ENCODE measurements at places on chromosomes 2 and 18. TPM values are rescaled to one million over a fixed set of nuclear protein-coding genes. Genes with fewer than 3 reads are reported as not detected.

DNA sequence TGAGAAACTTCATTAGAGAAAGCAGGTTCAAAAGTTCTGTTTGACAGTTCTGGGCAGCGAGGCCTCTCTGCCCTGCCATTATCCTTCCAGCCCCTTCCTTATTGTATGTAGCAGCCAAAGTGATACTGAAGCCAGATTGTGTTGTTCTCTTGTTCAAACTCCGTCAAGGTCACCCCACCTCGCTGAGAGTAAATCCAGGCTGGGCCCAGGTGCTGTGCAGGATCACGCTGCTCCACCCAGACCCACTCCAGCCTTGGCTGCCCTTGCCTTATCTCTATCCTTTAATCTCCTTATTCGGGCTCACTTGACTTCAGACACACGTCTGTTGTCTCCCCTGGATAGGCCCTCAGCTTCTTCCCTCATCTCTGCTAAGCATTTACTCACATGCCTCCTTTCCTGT, 196.1 kb downstream of the CPS1 start:
- no peak overlapping the region for H3K4me3 ChIP-seq
- no peaks in the 10 kb centered on the region for H3K4me1 ChIP-seq
- H3K27me3 ChIP-seq: no peaks in the 10 kb centered on the region
- no peak for DNase-seq
- H3K27ac ChIP-seq: no peak overlapping the region
- H3K36me3 ChIP-seq: no peaks in the 10 kb centered on the region

- H3K4me3 ChIP-seq: no peak overlapping the region
- H3K4me1 ChIP-seq: no peaks in the 10 kb centered on the region
- H3K27me3 ChIP-seq: no peaks in the 10 kb centered on the region
- DNase-seq: no peak
- H3K36me3 ChIP-seq: no peaks in the 10 kb centered on the region
- no peak overlapping the region for H3K27ac ChIP-seq
These were observed 259.4 kb upstream of the ETAA1 start for GRCh38 chr2:67137699-67138098.

DNA sequence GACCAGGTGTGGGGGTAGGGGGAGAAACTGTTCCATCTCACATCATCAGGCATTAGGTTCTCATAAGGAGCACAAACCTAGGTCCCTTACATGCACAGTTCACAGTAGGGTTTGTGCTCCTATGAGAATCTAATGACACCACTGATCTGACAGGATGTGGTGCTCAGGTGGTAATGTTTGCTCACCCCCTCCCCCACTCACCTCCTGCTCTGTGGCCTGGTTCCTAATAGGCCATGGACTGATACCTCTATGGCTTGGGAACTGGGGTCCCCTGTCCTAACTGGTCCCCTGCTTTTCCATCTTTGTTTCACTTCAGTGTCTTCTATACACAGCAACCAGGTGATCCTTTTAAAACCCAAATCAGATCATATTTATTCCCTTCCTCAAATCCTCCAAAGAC, 267.8 kb downstream of the TNS1 start:
- peaks cover 34% of the 10 kb centered on the region for H3K4me1 ChIP-seq
- no peaks in the 10 kb centered on the region for H3K27me3 ChIP-seq
- DNase-seq: no peak
- H3K27ac ChIP-seq: no peak overlapping the region
- no peak overlapping the region for H3K4me3 ChIP-seq

DNA sequence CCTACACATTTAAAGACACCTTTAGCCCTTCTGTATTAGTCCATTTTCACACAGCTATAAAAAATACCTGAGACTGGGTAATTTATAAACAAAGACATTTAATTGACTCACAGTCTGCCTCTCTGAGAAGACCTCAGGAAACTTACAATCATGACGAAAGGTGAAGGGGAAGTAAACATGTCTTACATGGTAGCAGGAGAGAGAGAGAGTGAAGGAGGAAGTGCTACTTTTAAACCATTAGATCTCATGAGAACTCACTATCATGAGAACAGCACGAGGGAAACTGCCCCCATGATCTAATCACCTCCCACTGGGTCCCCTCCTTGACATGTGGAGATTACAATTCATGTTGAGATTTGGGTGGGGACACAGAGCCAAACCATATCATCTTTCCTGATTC, 946.6 kb downstream of the SLC4A3 start:
- no peaks in the 10 kb centered on the region for H3K4me1 ChIP-seq
- no peak overlapping the region for H3K4me3 ChIP-seq
- DNase-seq: no peak
- H3K36me3 ChIP-seq: no peaks in the 10 kb centered on the region

DNA sequence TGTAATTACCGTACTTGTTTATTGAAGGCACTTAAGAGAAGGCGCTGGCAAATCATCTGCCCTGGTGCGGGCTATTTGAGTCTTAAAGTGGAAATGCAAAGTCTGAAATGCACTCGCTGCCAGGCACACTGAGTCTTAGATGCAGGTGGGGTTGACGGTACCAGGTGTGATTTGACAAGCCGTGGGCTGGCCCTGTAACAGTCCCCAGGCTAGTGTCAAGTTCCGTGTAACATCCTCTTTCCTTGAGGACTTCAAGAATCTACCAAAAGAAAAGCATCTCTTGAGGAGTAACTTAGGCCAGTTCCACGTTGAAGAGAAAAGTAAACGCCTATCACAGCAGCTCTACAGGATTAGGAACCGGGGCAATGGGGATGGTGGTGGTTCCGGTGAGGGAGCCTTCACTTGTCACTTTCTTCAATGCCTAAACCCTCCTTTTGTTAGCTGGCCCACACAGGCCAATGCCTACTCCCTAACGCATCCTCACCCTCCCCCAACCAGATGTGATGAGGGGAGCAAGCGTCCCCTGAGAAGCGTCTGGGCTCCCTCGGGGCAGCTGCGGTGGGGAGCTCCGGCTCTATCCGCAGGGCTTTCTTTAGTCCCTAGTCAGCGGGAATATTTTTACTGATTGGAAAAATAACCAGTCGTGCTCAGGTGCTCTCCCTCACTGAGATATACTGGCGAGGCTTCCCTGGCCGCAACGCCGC, 1.5 kb upstream of the UGP2 start:
- H3K27me3 ChIP-seq: no peaks in the 10 kb centered on the region
- peaks cover 26% of the 10 kb centered on the region for H3K4me1 ChIP-seq
- peak overlapping the region; percentile 94 for H3K4me3 ChIP-seq
- peak overlapping the region; percentile 97 for H3K27ac ChIP-seq

DNA sequence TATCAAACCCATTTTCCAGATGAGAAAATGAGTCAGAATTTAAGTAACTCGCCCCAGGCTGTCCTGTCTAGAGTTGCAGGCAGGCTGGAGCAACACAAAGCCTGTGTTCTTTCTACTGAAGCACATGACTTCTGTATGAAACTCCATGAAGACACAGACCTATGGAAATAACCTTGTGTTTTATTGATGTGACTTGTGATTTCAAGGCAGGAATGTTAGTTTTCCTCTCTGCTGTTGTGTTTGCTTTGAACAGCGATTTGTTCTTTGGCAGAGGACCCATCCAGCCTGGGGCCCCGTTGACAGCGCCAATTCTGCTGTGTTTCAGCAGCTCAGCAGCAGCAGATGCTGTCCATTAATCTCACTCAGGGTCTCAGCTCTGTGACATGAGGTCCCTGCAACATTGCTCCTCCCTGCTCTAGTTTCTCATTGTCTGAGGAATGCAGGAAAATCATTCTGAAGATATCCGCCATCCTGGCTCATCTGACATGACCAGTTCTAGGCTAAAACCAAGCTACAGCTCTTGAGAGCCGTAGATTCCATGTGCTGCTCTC, 344.3 kb upstream of the RAB12 start:
- no peak overlapping the region for H3K4me3 ChIP-seq
- H3K4me1 ChIP-seq: no peaks in the 10 kb centered on the region
- no peaks in the 10 kb centered on the region for H3K36me3 ChIP-seq
- no peak for DNase-seq

DNA sequence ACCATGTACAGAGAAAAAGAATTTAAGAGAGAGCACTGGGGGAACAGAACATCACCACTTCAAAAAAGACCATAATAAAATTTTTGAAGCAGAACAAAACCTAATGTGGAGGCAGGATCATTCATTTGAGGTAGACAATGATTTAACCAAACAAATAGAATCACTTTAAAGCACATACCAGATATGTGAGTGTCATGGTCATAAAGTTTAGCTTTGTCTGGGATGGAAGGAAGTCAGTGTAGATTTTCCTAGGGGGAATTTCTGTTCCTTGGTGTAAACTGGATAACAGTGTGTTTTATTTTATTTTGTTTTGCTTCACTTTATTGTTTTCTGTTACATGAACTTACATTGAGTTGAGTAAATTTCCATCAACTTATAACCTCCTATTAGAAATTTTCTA, 120.8 kb downstream of the CRIM1 start:
- H3K4me1 ChIP-seq: peaks cover 18% of the 10 kb centered on the region
- peaks cover 36% of the 10 kb centered on the region for H3K36me3 ChIP-seq
- no peak for DNase-seq

DNA sequence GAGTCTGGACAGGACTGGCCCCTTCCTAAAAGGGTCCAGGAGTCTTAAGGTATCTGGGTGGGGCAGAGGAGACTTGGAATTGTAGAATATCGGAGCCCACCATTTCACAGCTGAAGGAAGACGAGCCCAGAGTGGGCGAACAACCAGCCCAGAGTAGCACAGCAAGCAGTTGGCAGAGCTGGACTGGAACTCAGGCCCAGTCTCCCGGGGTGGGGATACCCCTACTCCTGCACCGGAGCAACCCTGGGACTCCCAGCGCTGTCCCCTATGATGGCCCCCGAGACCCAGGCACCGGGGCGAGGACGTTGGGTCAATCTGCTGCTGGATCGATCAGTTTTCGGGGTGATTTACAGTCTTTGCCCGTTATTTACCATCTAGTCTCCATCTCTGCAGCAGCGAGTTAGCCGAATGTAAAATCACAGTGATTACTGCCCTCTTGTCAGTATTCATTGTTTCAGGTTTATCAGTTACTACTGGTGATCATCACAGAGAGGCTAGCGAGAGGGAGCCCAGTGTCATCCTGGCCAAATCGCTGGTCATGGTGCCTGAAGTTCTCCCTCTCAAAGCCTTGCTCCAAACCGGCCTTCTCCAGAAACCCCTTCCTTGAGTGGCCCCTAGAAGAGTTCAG, 75.3 kb downstream of the SMAD7 start:
- no peaks in the 10 kb centered on the region for H3K36me3 ChIP-seq
- no peak for DNase-seq
- H3K4me3 ChIP-seq: no peak overlapping the region
- H3K27ac ChIP-seq: no peak overlapping the region
- H3K4me1 ChIP-seq: peaks cover 35% of the 10 kb centered on the region
- H3K27me3 ChIP-seq: no peaks in the 10 kb centered on the region

GRCh38 chr2:27086724-27087593, at the start of gene KHK:
Gene KHK (plus strand): TSS chr2:27086772. CDS start chr2:27087260, 488 bp downstream.
- no peaks in the 10 kb centered on the region for H3K36me3 ChIP-seq
- peak within 1 kb of the TSS; percentile 58 for H3K4me3 ChIP-seq
- H3K27ac ChIP-seq: peak within 1 kb of the TSS; percentile 83
- no peak for DNase-seq
- H3K27me3 ChIP-seq: no peaks in the 10 kb centered on the region

- H3K27ac ChIP-seq: no peak overlapping the region
- peak; percentile 25 for DNase-seq
These were observed 64.2 kb upstream of the TMEM87B start for GRCh38 chr2:111990856-111991255.

DNA sequence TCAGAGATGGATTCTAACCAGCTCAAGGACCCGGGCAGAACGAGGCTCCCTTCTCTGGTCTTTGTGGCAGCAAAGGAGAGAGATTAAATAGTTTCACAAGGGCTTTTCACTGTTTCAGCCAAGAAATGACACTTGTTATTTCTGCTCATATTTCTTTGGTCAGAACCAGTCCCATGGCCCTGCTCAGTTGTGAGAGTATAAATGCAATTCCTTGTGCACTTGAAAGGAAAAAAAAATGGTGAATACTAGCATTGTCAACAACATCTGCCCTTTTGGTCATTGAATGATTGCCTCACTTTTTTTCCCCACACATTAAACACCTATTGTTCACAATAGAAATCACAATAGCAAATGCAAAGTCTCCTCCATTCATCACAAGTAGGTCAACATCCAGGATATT, 104.4 kb downstream of the RDH14 start:
- H3K4me1 ChIP-seq: no peaks in the 10 kb centered on the region
- no peak for DNase-seq
- no peak overlapping the region for H3K4me3 ChIP-seq
- H3K27me3 ChIP-seq: no peaks in the 10 kb centered on the region
- H3K27ac ChIP-seq: peak overlapping the region; percentile 24

DNA sequence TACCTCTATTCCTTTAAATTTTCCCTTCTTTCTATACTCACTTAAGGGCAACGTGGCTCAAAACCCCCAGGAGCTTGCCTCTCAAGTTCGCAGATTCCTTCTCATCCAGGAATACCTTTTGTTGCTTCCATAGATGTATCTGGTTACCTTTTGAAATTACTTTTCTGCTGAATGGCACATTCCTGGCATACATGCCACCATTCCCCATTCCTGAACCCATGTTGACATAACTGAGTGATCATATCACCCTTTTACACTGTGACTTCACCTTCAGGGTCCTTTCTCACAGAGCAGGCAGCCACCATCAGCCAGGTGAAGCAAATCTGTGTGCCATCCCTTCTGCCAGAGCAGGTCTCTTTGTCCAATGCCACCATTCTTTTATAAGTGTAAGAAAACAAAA, 615.8 kb downstream of the ARHGAP15 start:
- H3K36me3 ChIP-seq: no peaks in the 10 kb centered on the region
- no peaks in the 10 kb centered on the region for H3K27me3 ChIP-seq
- no peaks in the 10 kb centered on the region for H3K4me1 ChIP-seq
- H3K27ac ChIP-seq: no peak overlapping the region

GRCh38 chr2:118250463-118250862, 162.2 kb downstream of the INSIG2 start:
- H3K4me3 ChIP-seq: no peak overlapping the region
- no peaks in the 10 kb centered on the region for H3K4me1 ChIP-seq
- H3K27ac ChIP-seq: no peak overlapping the region
- no peaks in the 10 kb centered on the region for H3K36me3 ChIP-seq
- H3K27me3 ChIP-seq: no peaks in the 10 kb centered on the region
- no peak for DNase-seq

Gene MAP3K2
- total RNA-seq: 36.6 TPM

Gene NTSR2
- not detected for total RNA-seq

Gene DLX1
- total RNA-seq: not detected
